GM23248 (cell line): ENCODE measurements at places on chromosomes 2 and 18. TPM values are rescaled to one million over a fixed set of nuclear protein-coding genes. Genes with fewer than 3 reads are reported as not detected.

DNA sequence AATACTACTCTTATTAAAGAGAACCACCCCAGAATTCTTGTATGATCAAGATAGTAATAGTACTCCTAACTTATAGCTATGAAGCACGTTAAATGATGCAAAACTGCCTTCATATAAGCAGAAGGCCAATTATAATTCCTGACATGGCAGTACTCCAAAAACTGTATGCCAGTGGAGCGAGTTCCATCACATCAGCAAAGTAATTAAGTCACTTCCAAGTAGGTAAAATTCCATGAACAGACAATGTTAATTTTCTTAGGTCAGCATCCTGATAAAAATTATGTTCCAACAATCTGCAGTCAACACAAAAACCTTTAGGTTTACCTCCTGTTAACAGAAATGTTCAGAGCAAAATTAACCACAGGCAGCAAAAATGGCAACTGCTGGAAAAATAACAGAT, 136.7 kb downstream of the CDH2 start:
- no peak for DNase-seq

GRCh38 chr18:75438891-75439290, 11.4 kb upstream of the SMIM21 start:
- peak; percentile 32 for DNase-seq

- DNase-seq: no peak
These were observed 42.2 kb upstream of the ENOSF1 start for GRCh38 chr18:754656-755055.

DNA sequence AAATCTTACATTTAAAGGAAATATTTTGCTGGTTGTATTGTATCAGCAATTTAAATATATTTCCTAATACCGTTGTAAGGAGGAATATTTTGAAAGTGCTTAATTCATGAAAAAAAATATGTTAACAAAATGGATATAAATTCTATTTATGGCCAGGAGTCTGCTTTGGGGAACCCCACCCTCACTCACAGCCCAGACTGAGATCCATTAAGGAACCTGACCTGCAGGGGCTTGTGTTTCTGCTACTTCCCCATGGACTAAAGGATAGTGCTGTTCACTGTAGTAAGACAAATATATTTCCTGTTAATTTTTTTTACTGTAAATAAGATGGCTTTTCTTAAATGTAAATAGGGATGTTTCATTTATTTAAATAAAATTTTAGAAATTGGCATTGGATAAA, 221.9 kb upstream of the COL3A1 start:
- no peak for DNase-seq

DNA sequence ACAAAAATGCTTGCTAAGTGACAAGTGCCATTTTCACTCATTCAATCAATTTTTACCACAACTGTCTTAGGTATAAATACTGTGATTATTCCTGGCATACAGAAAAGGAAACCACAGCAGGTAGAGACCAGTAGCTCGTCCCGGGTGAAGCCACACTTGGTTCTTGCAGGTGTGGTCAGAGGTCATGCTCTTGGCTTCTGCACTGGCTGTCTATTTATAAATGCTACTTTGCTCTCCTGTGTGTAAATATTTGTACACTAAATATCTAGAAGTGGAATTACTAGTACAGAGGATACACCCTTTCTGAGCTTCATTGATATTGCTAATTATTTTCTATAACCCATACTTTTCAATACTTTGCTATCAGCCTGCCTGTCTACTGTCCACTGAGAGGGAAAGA, 284.6 kb downstream of the MYT1L start:
- no peak for DNase-seq

The RESP18 gene
- total RNA-seq: not detected in 2 replicates
